ENCODE measurements at places on chromosomes 12 and 14. TPM values are rescaled to one million over a fixed set of nuclear protein-coding genes. Genes with fewer than 3 reads are reported as not detected.

DNA sequence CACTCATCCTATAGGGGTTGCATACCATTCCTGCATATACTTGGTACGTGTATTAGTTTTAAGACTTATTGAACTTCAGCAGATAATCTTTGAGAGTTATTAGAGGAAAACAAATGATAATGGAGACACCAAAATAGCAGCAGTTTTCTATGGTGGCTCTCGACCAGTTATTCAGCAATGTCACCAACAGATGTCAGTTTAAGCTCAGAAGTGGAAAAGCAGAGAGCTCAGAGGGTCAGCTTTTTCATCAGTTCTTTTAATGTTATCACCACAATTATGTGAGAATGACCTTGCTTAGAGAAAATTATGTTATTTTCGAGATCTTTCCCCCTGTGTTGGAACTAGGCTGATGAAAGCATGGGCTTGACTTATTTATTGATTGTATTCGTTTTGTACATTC lies 32.0 kb downstream of the PTPN11 start:
- H3K27me3 ChIP-seq = no peaks in the 10 kb centered on the region
- peaks cover 46% of the 10 kb centered on the region for H3K36me3 ChIP-seq
- DNase-seq = no peak

DNA sequence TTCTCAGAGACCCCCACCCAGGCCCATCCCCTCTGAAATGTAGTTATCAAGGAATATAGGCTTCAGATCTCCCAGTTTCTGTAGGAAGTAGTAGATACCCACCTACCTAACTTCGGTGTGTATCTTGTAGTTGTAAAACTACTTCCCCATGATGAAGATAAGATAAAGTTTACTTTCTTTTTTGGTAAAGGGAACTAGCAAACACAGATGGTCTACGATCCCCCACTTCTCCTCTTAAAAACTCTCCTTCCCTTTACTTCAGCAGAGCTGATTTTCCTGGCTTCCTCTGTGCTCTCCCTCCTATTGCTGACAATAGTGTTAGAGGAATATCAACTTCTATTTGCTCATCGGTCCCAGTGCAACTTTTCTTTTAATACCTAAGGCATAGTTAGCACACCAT lies 395.2 kb downstream of the RPL10L start:
- H3K4me3 ChIP-seq = no peak overlapping the region
- H3K27me3 ChIP-seq = no peaks in the 10 kb centered on the region
- H3K27ac ChIP-seq = no peak overlapping the region
- H3K36me3 ChIP-seq = no peaks in the 10 kb centered on the region

DNA sequence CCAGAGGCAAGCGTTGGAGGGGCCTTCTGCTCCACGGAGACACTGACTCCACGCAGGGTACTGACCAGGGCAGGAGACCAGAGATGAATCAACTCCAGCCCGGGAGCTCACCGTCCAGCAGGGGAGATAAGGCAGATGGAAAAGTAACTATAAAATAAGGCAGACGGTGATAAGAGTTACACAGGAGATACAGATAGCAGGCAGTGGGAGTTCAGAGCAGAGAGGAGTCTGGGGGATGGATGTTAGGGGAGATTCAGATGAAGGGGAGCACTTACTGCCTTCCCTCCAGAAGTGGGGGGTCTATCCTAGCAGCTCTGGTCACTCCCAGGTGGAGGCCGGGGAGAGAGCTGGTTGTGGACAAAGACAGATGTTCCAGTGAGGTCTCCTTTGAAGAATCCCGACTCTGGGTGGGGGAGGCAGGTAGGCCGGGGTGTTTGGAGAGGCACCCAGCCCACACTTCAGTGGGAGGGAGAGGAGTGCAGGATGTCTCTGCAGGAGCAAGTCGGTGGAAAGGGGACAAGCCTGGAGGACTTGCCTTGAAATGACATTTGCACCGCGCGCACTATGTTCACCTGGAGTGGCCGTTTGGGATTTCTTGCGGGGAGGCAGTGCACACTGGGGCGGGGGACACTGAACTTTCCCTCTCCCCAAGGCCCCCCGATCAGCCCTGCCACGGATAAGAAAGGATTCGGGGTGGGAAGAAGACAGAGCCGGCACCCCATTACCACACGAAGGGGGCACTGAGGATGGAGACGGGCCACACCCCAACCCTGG lies 1.2 kb downstream of the PITPNM2 start:
- peaks cover 45% of the 10 kb centered on the region for H3K36me3 ChIP-seq
- no peak for DNase-seq
- H3K27ac ChIP-seq = peak overlapping the region; percentile 81
- H3K27me3 ChIP-seq = peaks cover 11% of the 10 kb centered on the region
- peak overlapping the region; percentile 79 for H3K4me3 ChIP-seq

- H3K27me3 ChIP-seq = no peaks in the 10 kb centered on the region
- H3K36me3 ChIP-seq = no peaks in the 10 kb centered on the region
- no peaks in the 10 kb centered on the region for H3K4me1 ChIP-seq
- no peak for DNase-seq
Observed at GRCh38 chr12:114799574-114800487, 115.9 kb upstream of the TBX3 start.

DNA sequence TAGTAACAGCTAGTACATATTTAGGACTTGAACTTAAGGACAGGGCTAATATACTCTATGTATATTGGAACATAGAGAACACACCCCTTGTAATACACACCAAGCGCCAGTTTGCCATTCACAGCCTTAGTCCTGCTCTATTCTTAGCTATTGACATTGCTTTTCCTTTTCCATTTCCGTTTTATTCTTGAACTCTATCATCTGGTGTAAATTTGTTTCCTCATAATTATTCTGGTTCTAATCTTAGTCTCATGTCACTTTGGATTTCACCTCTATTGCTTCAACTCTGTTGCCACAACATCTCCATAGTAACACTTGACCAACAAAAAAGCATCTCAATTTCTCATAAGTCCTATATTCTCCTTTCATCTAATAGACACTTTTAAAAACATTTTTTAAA lies 225.7 kb downstream of the PHLDA1 start:
- H3K27me3 ChIP-seq = peaks cover 1% of the 10 kb centered on the region
- no peaks in the 10 kb centered on the region for H3K36me3 ChIP-seq
- H3K4me1 ChIP-seq = no peaks in the 10 kb centered on the region
- no peak overlapping the region for H3K4me3 ChIP-seq

DNA sequence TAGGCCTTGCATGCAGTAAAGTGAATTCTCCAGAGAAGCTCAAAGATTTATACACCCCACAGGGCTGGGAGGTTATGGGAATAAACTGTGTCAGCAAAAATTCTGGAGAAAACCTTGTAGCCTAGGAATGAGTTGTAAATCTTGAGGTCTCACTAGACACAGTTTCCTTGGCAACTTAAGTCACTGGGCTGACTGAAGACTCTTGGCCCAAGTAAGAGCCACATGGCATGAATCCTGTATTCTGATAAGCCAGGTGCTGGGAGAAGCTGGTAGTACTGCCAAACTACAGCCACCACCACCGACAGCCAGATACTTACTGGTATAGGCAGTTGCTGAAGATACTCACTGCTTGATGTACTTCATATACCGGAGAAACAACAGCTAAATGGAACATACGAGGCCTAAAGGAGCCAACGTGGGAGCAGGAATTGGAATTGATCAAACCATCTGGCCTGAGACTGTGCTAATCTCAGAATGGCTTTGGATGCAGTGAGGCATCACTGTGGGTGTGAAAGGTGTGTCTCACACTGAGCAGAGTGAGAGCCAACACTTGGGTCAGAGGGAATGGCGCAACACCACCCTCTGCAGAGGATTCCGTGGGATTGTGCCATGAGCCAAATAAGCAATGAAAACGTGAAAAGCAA lies 102.8 kb upstream of the TMCC3 start:
- DNase-seq = no peak
- H3K4me1 ChIP-seq = no peaks in the 10 kb centered on the region
- H3K27ac ChIP-seq = no peak overlapping the region
- H3K4me3 ChIP-seq = no peak overlapping the region
- no peaks in the 10 kb centered on the region for H3K36me3 ChIP-seq

DNA sequence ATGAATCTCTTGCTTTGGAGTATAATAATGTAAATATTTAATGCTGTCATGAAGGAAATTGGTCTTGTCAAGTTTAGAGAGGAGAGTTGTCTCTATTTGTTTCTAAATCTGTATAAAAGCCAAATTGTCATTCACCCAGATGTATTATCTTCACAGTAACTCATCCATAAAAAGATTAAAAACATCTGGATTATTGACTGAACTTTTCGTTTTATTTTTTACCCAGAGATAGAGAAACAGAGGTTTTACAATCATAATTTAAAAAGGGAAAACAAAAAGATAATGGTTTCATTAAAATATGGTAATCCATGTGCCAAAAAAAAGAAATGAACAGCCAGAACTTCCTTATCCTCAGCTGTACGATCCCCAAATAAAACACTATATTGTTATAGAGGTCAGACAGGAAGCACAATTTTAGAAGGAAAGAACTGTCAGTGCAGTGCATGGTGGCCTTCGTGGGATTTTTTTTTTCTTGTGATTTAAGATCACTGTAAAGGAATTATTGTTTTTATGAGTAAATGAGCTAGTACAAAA lies 125.9 kb downstream of the ACSS3 start:
- H3K36me3 ChIP-seq = no peaks in the 10 kb centered on the region
- no peaks in the 10 kb centered on the region for H3K4me1 ChIP-seq
- DNase-seq = no peak
- H3K4me3 ChIP-seq = no peak overlapping the region

GRCh38 chr12:67692966-67693365 lies 44.4 kb downstream of the DYRK2 start:
- H3K4me3 ChIP-seq = no peak overlapping the region
- DNase-seq = no peak
- H3K36me3 ChIP-seq = peaks cover 3% of the 10 kb centered on the region
- peaks cover 11% of the 10 kb centered on the region for H3K27me3 ChIP-seq

- no peaks in the 10 kb centered on the region for H3K4me1 ChIP-seq
- no peak for DNase-seq
- no peak overlapping the region for H3K27ac ChIP-seq
- H3K36me3 ChIP-seq = no peaks in the 10 kb centered on the region
- no peak overlapping the region for H3K4me3 ChIP-seq
Observed at GRCh38 chr12:1544996-1545700, 49.2 kb downstream of the FBXL14 start.

DNA sequence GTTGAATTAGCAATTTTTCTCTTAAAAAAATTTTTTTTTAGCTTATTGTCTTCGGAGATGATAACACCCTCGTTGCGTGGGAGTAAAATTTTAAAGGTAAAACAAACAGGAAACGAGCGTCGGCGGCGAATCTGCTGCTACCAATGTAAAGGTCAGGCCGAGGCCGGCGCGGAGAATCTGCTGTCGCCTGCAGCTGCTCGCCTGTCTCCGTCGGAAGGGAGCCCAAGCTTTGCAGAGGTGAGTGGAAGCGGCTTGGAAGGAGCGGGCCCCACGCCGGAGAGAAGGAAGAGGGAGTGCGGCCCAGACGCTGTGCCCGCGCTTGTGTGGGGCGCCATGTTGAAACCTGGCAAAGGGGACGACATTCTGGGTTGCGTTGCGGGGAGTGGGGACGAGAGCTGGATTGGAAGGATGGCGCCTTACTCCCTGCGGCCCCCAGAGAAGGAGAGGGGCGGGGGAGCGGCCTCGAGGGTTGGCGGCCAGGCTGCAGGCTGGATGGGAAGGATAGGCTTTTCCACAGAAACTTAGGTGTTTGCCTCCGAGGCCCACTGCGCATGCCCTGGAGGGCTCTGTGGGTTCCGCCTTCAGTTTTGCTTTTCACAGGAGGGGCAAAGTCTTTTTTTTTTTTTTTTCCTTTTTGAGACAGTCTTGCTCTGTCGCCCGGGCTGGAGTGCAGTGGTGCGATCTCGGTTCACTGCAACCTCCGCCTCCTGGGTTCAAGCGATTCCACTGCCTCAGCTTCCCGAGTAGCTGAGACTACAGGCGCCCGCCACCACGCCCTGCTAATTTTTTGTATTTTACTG lies at the start of gene SNRNP35:
Gene SNRNP35 (plus strand): TSS at position 160 of the 800 bp plus-strand sequence. CDS start 7,402 bp downstream, outside the sequence.
- peaks cover 27% of the 10 kb centered on the region for H3K4me1 ChIP-seq
- H3K27ac ChIP-seq = peak within 1 kb of the TSS; percentile 100
- no peaks in the 10 kb centered on the region for H3K27me3 ChIP-seq
- H3K36me3 ChIP-seq = peaks cover 18% of the 10 kb centered on the region

DNA sequence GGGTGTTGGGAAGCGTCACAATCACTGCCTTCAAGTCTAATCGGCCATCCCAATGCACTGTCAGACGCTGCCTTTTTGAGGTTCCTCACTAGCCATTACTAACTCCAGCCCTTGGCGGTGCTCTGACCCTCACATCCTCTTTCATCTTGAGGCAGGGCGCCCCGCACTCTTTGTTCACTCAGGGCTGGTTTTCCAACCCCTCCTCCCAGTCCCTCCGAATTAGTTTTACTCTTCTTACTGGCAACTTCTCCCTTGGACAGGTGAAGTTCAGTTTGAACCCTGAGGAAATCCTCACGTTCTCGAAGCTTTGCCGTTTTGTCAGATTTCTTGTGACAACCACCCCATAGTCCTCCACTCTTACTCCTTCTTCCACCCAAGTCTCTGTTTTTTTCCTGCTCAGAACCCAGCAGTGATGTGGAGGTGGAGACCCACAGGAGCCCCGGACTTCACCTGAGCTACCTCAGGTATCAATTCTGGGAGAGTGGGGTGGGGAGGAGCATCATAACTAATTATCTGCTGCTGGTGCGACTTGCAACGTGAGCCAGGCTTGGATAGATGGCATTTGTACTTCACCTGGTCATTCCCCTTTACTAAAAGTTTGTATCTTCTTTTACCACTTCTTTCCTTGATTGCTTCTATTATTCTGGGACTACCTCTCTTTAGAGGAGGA lies 757 bp downstream of the ZC3H10 start:
- H3K4me3 ChIP-seq = peak overlapping the region; percentile 95
- H3K4me1 ChIP-seq = peaks cover 39% of the 10 kb centered on the region
- no peaks in the 10 kb centered on the region for H3K27me3 ChIP-seq
- H3K36me3 ChIP-seq = peaks cover 37% of the 10 kb centered on the region

GRCh38 chr12:84117190-84117589 lies 795.4 kb downstream of the SLC6A15 start:
- no peak for DNase-seq
- no peak overlapping the region for H3K4me3 ChIP-seq
- no peaks in the 10 kb centered on the region for H3K36me3 ChIP-seq
- no peaks in the 10 kb centered on the region for H3K27me3 ChIP-seq
- no peak overlapping the region for H3K27ac ChIP-seq

The MYO1H gene
- not detected for total RNA-seq

The DHRS4 gene
- total RNA-seq = 28.8 TPM

The NANOG gene
- not detected for total RNA-seq

The SLC10A1 gene
- total RNA-seq = not detected

The TAMALIN gene
- total RNA-seq = 5.7 TPM

The PGAM5 gene
- total RNA-seq = 46.4 TPM

The SCN8A gene
- total RNA-seq = 0.52 TPM
